ENCODE measurements at places on chromosomes 11 and 22. TPM values are rescaled to one million over a fixed set of nuclear protein-coding genes. Genes with fewer than 3 reads are reported as not detected.

GRAP2 gene
- not detected for total RNA-seq

CRYBB3 gene
- total RNA-seq, result not detected

OR6T1 gene
- total RNA-seq, result not detected

ELF5 gene
- not detected for total RNA-seq

BBS1 gene
- total RNA-seq, result 8.8 TPM

UCP3 gene
- 1.7 TPM for total RNA-seq

CHST1 gene
- total RNA-seq, result 1.2 TPM

CEP164 gene
- 18.5 TPM for total RNA-seq

CDC45 gene
- total RNA-seq, result 24.1 TPM

NRXN2 gene
- 0.12 TPM for total RNA-seq

UBQLNL gene
- total RNA-seq, result not detected

C11orf42 gene
- total RNA-seq, result not detected

OR8G5 gene
- not detected for total RNA-seq

SVIP gene
- 13.2 TPM for total RNA-seq

SMTNL1 gene
- not detected for total RNA-seq

BACE1-AS gene
- 1.8 TPM for total RNA-seq

PDGFD gene
- 8.6 TPM for total RNA-seq

COMT gene
- 155 TPM for total RNA-seq

TSGA10IP gene
- not detected for total RNA-seq

ANGPTL5 gene
- total RNA-seq, result not detected

IFITM10 gene
- 1.0 TPM for total RNA-seq

RAB39A gene
- total RNA-seq, result 0.67 TPM
